ENCODE measurements at places on chromosomes 11 and 22.

DNA sequence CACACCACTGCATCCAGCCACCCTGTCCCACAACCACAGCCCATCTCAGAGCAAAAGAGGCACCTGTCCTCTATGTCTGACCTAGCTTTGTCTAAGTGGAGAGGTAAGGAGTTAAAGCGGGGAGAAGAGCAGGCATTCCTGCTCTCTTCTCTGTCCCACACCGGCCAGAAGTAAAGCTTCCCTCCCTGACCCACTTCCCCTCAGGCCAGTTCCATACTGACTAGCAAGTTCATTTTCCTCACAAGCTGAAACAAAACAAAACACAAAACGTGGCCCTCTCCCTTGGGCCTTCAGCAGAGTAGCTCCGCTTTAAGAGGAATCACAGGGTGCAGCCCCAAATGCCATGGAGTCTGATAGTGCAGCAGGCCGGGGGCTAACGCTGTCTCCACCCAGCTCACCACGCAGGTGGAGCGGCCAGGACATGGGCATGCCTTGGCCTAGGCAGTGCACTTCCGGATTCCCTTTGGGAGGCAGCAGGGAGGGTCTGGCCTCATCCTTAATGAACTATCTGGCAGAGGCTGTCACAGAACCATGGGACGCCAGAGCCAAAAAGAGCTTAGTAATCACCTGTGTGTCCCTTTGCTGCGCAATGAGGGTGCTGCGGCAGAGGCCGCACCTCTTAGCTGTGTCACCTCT is 34.0 kb downstream of the FLI1 start:
- DNase-seq = no peak

DNA sequence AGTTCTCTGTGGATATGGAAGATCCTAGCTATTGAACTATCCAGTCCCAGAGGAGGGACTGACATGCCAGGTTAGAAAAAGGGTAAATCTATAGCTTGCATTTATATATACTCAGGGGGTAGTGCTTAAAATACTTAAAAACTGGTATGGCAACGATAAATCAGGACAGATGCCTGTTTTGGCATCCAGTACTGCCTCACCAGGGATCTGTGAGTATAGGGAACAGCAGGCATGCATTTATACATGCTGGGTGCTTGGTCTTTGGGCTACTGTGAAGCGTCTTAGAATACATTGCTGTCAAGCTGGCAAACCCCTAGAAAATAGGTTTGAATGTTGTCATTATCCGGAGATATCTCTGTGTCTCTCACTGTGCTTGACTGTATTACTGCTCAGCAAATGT is 94.2 kb upstream of the DRD2 start:
- DNase-seq = no peak

DNA sequence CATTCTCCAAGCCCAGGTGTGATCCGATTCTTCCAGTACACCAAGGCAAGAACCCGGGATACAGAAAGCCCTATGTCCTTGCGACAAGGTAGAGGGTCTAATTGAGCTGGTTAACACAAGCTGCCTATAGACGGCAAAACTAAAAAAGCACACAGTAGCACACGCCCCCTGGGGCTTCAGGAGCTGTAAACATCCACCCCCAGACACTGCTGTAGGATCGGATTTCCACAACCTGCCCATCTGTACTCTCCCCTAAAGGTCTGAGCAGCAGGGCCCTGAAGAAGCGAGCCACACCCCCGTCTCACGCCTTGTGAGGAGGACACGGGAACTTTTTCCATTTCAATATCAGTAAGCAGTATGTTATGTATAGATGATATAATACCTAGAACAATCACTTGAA is 624.7 kb downstream of the BUD13 start:
- no peak for DNase-seq

GRCh38 chr11:18065572-18065971 is 19.5 kb upstream of the TPH1 start:
- no peak for DNase-seq

GRCh38 chr22:49066619-49067018 is 761.1 kb downstream of the BRD1 start:
- DNase-seq = no peak

DNA sequence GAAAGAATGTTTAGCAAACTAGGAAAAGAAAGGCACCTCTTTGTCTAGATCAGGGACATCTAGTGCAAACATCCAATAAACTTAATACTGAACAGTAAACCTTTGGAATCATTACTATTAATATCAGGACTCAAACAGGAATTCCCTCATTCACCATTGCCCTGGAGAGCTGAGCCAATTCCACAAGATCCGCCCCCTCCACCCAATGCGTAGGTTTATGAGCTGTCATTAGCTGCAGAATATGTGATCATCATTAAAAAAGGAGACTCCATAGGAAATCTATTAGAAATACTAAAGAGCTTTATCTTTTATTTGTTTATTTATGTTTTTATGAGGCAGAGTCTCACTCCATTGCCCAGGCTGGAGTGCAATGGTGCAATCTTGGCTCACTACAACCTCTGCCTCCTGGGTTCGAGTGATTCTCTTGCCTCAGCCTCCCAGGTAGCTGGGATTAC is 5.5 kb downstream of the IL17REL start:
- DNase-seq = no peak

- DNase-seq = no peak
Measured at GRCh38 chr11:61001931-61002330, 30.5 kb downstream of the CD6 start.

DNA sequence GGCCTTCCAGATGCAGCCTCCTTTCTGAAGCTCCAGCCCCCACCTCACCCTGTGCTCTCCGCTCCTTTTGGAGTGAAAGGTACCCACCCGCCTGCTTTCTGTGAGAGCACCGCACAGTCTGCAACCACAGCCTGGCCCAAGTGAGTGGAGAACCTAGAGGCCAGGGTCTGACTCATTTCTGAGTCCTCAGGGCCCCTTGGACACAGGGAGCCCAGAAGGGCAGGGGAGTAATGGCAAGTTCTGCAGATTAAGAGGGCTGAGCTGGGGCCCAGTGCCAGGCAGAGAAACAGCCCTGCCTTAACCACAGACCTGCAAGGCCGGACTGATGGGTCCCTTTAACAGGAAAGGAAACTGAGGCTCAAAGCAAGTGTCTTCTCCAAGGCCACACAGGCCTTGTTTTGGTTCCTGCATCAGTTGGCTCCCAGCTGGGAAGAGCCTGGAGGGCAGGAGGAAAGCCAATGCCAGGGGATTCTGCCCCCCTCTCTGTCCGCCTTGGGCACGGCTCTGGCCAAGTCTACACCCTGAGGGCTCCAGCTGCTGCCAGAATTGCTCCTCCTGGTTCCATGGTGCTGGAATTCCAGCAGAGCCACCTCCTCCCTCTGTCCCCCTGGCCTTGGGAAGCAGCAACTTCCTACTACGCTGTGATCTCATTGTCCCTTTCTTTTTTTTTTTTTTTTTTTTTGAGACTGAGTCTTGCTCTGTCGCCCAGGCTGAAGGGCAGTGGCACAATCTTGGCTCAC is 55.1 kb downstream of the CYTH4 start:
- DNase-seq = no peak

GRCh38 chr22:24400034-24400725 is 27.2 kb upstream of the ADORA2A start:
- DNase-seq = no peak

DNA sequence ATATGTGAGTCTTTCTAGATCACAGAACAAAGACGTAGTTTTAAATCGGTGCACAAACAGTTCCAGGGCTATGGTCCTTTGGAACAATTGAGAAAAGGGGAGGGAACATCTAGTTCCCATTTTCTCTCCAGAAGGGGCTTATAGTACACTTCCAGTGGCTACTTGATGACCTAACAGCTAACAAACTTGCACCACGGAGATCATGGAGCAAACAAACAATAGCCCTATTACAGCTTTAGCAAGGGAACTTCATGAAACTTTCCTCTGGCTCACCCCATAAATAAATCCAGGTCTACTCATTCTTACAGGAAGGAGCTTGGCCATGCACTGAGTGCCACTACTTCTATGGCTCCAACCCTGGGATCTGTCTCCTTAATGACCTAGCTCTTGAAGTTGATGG is 8.3 kb upstream of the FOLR2 start:
- no peak for DNase-seq

DNA sequence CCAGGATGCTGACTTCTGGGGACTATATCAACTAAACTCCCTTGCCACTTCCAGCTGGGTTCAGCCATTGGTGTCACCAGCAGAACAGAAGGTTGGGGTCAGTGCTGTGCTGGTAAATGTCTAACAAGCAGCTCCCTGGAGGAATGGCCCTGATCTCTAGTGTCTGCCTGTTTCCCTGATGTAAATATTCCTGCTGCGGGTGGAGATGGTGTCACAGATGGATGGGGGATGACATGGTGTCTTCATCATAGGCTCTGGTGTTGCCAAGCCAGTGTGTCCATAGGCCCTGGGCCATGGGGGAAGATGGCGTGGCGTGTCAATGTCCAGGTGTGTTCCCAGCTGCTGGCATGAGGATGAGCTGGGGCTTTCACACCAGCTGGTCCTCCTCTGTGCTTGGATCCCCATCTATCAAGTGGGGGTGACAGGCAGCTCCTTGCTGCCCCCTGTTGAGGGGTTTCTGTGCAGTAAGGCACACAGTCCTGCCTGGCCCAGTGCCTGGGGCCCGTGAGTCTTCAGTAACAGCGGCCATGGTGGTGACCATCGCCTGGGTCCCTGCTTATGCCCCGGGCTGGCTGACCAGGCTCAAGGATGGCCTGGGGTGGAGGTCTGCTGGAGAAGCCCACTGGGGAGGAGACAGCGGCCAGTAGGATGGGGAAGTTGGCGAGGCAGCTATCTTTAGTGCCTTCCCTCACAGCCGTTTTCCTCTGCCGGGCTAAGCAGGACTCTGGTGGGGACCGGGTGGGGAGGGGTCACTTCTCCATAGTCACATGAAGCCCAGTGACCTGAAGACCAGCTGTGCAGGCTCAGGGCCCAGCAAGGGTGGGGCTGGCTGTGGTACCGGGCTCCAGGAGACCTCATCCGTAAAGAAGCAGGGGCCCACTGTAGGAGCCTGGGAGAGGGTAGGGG is 12.7 kb downstream of the RPL3 start:
- DNase-seq = peak; percentile 15

DNA sequence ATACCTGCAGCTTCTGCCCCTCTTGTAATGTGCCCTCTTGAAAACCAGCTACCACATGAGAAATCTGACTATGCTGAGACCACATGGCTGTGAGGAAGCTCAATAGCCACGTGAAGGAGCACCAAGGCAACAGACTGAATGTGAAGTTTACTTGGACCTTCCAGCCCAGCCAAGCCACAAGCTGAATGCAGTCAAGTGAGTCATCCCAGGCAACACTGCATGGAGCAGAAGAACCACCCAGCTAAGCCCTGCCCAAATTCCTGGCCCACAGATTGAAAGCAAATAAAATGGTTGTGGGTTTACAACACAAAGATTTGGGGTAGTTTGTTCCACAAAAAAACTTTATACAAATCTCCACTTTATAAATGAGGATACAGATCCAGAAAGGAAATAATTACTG is 114.5 kb downstream of the TIMP3 start:
- DNase-seq = no peak

GRCh38 chr11:73792584-73792983 is 4.9 kb downstream of the MRPL48 start:
- DNase-seq = no peak

- no peak for DNase-seq
Measured at GRCh38 chr11:65396769-65397745, 10.6 kb downstream of the FRMD8 start.

DNA sequence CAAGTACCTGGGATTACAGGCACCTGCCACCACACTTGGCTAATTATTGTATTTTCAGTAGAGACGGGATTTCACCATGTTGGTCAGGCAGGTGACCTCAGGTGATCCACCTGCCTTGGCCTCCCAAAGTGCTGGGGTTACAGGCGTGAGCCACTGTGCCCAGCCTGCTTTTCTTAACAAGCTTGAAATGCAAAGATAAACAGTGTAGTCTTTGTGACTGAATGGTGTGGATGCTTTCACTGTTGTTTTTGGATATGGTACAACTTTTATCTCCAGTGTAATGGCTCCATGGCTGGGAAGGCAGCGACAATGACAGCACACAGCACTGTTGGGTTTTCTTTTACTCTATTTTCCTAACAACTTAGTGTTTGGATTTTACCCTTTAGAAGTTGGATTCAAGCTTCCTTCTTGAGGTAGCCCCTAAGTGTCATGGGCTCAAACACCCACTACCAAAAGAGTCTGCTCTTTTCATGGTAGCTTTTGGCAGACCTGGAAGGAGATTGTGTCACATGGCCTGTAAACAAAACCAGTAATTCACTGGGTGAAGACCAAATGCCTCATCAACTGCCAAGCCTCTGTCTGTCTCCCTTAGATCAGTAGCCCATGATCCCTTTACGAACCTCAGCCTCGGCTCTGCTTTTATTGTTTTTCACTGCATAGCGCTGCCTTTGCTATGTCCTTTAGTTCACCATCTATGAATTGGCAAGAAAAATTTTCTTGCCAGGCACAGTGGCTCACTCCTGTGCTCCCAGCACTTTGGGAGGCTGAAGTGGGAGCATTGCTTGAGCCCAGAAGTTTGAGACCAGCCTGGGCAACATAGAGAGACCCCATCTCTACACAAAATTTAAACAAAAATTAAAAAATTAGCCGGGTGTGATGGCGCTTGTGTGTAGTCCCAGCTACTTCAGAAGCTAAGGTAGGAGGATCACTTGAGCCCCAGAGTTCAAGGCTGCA is 6.4 kb downstream of the VPS51 start:
- DNase-seq = no peak

GRCh38 chr11:126136507-126136906 is 73.8 kb upstream of the CDON start:
- DNase-seq = no peak

DNA sequence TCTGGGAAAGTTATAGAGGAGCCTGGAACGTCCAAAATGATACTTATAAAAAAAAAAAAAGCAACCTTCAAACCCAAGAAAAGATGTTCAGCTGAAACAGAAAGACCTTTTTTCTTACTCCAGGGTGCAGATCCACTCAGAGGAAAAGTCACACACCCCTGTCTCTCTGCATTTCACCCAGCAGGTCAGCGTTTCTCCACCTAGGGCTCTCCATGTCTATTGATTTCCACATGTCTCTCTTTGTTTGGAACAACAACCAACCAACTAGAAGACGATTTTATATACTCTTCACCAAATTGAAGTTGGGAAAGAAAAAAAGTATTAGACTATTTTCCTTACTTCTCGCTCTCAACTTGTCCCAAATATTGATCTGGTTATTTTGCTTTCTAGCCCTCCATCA is 42.2 kb upstream of the BLID start:
- no peak for DNase-seq

DNA sequence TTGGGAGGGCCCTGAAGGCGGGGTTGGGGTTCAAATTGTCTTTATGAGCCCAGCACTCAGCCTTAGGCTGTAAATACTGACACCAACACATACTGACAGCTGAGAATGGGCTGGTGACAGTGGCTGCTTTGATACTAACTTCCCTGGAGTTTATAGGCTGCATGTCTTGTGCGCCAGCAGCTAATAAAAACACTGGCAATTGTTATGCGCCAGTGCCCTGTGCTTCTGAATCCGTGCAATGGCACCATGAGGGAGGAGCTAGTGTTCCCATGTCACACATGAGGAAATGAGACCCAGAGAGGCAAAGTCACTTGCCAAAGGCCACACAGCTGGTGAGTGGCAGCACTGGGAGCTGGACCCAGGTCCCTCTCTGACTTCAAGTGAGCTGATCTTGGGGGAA is 23.8 kb downstream of the SHISAL1 start:
- DNase-seq = no peak
